ENCODE measurements at places on chromosomes 6 and 20.

DNA sequence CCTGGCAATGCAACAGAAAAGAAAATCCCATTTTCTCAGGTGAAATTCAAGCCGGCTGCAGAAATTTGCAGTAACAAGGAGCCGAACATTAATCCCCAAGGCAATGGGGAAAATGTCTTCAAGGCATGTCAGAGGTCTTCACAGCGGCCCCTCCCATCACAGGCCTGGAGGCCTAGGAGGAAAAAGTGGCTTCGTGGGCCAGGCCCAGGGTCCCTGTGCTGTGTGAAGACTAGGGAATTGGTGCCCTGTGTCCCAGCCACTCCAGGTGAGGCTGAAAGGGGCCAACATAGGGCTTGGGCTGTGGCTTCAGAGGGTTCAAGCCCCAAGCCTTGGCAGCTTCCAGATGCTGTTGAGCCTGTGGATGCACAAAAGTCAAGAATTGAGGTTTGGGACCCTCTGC lies 111.7 kb downstream of the CD24 start:
- no peak overlapping the region for H3K27ac ChIP-seq
- no peaks in the 10 kb centered on the region for H3K4me1 ChIP-seq
- H3K27me3 ChIP-seq, result no peaks in the 10 kb centered on the region
- H3K4me3 ChIP-seq, result no peak overlapping the region
- no peaks in the 10 kb centered on the region for H3K36me3 ChIP-seq

GRCh38 chr20:50577175-50578018 lies 67.2 kb downstream of the PTPN1 start:
- peaks cover 2% of the 10 kb centered on the region for H3K4me1 ChIP-seq
- H3K4me3 ChIP-seq, result no peak overlapping the region
- no peaks in the 10 kb centered on the region for H3K27me3 ChIP-seq

DNA sequence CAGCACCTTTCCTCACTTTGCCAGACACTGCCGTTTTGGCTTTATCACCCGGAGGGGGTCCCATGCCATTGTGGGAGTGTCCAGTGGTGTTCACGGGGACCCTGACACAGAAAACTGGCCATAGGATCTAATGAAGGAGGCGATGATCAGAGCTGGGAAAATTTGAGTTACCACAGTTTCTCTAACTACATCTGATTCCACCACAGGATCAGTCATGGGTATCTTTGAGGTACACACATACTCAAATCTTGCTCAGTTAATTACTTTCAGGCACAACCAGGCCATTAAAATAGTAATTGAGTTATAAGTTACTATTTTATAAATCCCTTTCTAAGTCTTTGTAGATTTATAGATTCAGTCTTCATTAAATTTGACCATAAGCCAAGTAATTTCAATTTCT lies 215.1 kb downstream of the PRL start:
- no peaks in the 10 kb centered on the region for H3K4me1 ChIP-seq
- H3K27ac ChIP-seq, result no peak overlapping the region
- DNase-seq, result no peak
- no peak overlapping the region for H3K4me3 ChIP-seq

DNA sequence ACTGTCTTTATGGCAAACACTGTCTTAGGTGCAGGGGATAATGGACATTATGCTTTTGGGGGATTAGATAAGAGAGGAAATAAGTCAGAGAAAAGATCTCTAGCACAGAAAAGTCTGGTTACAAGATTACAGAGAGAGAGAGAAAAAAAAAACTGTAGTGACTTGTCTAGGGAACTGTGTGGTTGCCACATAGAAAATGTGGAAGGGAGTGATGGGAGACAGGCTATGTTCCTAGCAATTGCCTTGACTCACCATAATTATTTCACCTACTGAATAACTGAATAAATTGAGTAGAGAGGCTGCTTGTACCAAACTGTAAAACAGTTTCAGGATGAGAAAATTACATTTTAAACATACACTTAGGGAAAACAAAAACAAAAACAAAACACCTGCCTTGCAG lies 229.7 kb downstream of the LAMA2 start:
- peaks cover 2% of the 10 kb centered on the region for H3K4me1 ChIP-seq
- DNase-seq, result no peak
- no peak overlapping the region for H3K4me3 ChIP-seq
- H3K27me3 ChIP-seq, result no peaks in the 10 kb centered on the region
- H3K27ac ChIP-seq, result no peak overlapping the region

GRCh38 chr20:13286052-13286451 lies 65.0 kb downstream of the ISM1 start:
- H3K27me3 ChIP-seq, result no peaks in the 10 kb centered on the region
- no peak overlapping the region for H3K27ac ChIP-seq
- no peak overlapping the region for H3K4me3 ChIP-seq
- no peaks in the 10 kb centered on the region for H3K4me1 ChIP-seq
- DNase-seq, result no peak

DNA sequence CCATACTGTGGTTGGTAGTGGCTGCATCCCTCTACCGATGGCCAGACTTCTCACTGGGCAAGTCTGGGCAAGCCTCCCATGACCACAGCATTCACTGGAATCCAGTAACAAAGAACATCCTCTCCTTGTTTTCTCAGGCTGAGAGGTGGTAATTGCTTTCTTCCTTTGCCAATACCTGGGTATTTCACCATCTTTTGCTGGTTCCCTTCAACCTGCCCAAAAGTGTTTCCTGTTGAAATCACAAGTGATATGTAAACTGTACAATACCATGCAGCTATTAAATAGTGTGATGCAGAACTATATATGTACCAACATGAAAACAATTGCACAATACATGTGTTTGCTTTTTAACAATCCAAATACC lies at the start of gene PTCHD4:
TSS of gene PTCHD4 (minus strand) at position 55 of the 364 bp plus-strand sequence. CDS start 42,240 bp downstream, outside the sequence.
- no peak within 1 kb of the TSS for H3K27ac ChIP-seq
- H3K27me3 ChIP-seq, result no peaks in the 10 kb centered on the region
- no peak for DNase-seq
- no peak within 1 kb of the TSS for H3K4me3 ChIP-seq
- H3K36me3 ChIP-seq, result no peaks in the 10 kb centered on the region
- H3K4me1 ChIP-seq, result no peaks in the 10 kb centered on the region

- DNase-seq, result no peak
- no peak overlapping the region for H3K27ac ChIP-seq
- H3K4me3 ChIP-seq, result no peak overlapping the region
- peaks cover 4% of the 10 kb centered on the region for H3K4me1 ChIP-seq
- H3K27me3 ChIP-seq, result no peaks in the 10 kb centered on the region
These were observed 102.4 kb upstream of the MAP7 start for GRCh38 chr6:136652656-136653055.

- H3K36me3 ChIP-seq, result no peaks in the 10 kb centered on the region
- no peaks in the 10 kb centered on the region for H3K27me3 ChIP-seq
- H3K27ac ChIP-seq, result no peak overlapping the region
- H3K4me3 ChIP-seq, result no peak overlapping the region
These were observed 34.2 kb downstream of the PTPRA start for GRCh38 chr20:2907519-2907918.

GRCh38 chr20:37228082-37228481 lies 33.5 kb downstream of the GHRH start:
- DNase-seq, result peak; percentile 52
- H3K27me3 ChIP-seq, result no peaks in the 10 kb centered on the region
- H3K27ac ChIP-seq, result peak overlapping the region; percentile 73
- H3K4me1 ChIP-seq, result peaks cover 2% of the 10 kb centered on the region

DNA sequence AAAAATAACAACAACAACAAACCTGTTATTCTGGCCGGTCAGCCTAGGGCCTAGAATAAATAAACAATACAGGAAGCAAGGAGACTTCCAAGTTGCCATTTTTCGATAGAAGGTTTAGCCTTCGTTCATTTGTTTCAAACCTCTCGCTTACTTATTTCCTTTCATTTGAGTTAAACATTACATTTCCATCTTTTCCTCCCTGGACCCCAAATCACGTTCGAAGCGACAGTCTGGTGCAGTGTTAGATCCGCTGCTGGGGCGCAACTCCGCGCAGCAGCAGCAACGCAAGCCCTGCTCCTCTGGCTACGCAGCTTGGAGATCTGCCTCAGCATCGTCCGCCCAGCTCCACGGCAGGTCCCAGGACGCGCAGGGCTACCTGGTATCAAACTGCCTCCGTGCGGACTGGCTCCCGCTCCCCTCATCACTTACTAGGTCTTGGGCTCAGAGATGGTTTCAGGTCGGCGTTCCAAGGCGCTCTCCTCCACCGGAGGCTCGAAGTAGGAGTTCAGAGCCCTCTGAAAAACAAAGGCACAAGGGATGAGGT lies 530 bp downstream of the TDP2 start:
- H3K36me3 ChIP-seq, result peaks cover 1% of the 10 kb centered on the region
- DNase-seq, result peak; percentile 49
- H3K27me3 ChIP-seq, result no peaks in the 10 kb centered on the region
- H3K4me1 ChIP-seq, result peaks cover 4% of the 10 kb centered on the region
- peak overlapping the region; percentile 34 for H3K4me3 ChIP-seq

GRCh38 chr20:1478566-1478965 lies 11.9 kb upstream of the NSFL1C start:
- no peaks in the 10 kb centered on the region for H3K4me1 ChIP-seq
- H3K27ac ChIP-seq, result no peak overlapping the region
- H3K4me3 ChIP-seq, result no peak overlapping the region
- DNase-seq, result no peak

DNA sequence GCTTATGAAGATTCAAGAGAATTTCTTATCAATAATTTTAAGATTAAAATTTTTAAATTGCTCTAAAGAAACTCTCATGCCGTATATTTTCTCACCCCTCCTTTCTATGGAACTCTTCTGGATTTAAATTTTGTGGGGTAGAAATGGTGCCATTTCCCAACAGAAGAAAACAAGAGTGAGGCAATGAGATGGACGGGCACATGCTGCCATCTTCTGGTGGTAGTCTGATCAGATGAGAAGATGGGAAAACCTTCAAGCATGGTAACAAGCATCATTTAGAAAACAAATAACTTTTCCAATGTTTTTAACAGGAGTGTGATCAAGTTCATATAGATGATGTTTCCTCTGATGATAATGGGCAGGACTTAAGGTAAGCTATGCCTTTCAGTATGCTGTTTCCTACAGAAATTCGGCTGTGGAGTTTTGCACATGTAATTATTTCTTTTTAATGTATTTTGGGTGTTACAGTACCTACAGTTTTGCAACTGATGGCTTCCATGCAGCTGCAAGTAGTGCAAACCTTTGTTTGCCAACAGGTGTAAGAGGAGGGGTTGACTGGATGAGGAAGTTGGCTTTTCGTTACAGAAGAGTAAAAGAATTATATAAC lies 271.4 kb downstream of the EYA4 start:
- H3K4me3 ChIP-seq, result no peak overlapping the region
- DNase-seq, result no peak
- H3K27ac ChIP-seq, result no peak overlapping the region
- H3K27me3 ChIP-seq, result no peaks in the 10 kb centered on the region

- H3K27me3 ChIP-seq, result no peaks in the 10 kb centered on the region
- no peaks in the 10 kb centered on the region for H3K36me3 ChIP-seq
- H3K27ac ChIP-seq, result peak overlapping the region; percentile 70
- no peak overlapping the region for H3K4me3 ChIP-seq
- H3K4me1 ChIP-seq, result no peaks in the 10 kb centered on the region
- peak; percentile 95 for DNase-seq
These were observed 226.2 kb downstream of the TTLL2 start for GRCh38 chr6:167550941-167551627.

DNA sequence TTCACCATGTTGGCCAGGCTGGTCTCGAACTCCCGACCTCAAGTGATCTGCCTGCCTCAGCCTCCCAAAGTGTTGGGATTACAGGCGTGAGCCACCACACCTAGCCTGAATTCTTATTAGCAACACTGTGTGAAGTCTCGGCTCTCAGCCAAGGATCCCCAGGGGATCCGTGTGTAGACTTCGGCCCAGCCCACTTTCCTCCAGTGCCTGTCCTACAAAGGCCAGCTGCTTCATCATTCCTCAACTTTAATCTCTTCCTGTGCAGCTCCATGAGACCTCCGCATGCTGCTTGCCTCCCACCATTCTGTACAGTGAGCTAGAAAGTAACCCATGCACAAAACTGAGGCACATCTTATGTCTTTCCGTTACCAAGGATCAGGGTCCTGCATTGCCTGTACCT lies 71.8 kb downstream of the SAMD3 start:
- H3K27me3 ChIP-seq, result no peaks in the 10 kb centered on the region
- H3K4me1 ChIP-seq, result no peaks in the 10 kb centered on the region
- DNase-seq, result no peak
- no peak overlapping the region for H3K4me3 ChIP-seq
- no peaks in the 10 kb centered on the region for H3K36me3 ChIP-seq

- no peaks in the 10 kb centered on the region for H3K4me1 ChIP-seq
- no peaks in the 10 kb centered on the region for H3K36me3 ChIP-seq
- H3K27me3 ChIP-seq, result no peaks in the 10 kb centered on the region
These were observed 146.7 kb upstream of the AFDN start for GRCh38 chr6:167679790-167680604.

DNA sequence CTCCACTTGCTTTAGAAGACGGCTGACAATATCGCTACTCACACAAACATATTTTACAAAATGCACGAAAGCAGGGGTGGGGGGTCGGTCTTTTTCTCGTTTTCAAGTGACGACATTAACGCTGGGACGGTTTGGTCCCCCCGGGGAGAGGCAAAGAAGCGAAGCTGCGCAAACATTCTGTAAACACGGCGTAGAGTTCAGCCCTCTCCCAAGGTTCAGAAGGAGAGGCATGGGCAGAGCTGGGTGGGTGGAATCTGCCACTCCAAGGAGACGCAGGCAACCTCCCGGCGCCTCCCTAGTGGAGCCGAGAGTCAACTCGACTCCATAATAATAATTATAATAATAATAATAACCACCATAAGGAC lies 2.4 kb downstream of the NKX2-2 start:
- H3K4me3 ChIP-seq, result no peak overlapping the region
- peaks cover 3% of the 10 kb centered on the region for H3K27me3 ChIP-seq

DNA sequence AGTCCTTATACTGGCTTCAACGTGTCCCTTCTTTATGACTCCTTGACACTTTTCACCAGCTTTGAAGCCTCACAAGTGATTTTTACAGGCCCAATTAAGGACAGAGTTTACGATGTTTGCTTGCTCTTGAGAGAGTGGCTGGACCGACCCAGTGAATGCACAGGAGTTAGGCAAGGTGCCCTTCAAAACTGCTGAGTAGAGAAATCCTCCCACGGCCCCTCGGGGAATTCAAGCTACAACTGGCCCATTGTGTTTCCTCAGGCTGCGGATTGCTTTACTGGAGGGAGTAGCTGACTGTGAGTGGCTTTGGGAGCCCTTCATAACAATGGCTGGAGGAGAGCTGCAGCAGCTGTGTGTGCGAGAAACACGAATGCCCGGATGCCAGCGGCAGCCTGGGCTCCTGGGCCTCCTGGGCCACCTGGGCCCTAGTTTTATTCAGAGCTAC lies 50.0 kb downstream of the SGK1 start:
- no peak for DNase-seq
- H3K4me1 ChIP-seq, result no peaks in the 10 kb centered on the region
- H3K36me3 ChIP-seq, result no peaks in the 10 kb centered on the region
- H3K4me3 ChIP-seq, result no peak overlapping the region
- no peaks in the 10 kb centered on the region for H3K27me3 ChIP-seq
- no peak overlapping the region for H3K27ac ChIP-seq

DNA sequence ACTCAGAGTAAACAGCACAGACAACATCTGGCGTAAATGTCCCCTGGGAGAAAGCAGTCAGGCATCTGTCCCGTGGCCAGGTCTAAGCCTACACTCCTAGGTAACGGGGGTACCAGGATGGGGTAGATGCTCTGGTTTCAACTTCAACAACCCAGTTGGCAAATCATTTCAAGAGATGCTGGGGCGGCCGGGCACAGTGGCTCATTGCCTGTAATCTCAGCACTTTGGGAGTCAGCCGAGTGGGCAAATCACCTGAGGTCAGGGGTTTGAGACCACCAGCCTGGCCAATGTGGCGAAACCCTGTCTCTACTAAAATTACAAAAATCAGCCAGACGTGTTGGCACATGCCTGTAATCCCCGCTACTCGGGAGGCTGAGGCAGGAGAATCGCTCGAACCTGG lies 12.3 kb downstream of the PREX1 start:
- H3K4me1 ChIP-seq, result no peaks in the 10 kb centered on the region
- no peaks in the 10 kb centered on the region for H3K36me3 ChIP-seq
- no peaks in the 10 kb centered on the region for H3K27me3 ChIP-seq
- no peak overlapping the region for H3K27ac ChIP-seq
- H3K4me3 ChIP-seq, result no peak overlapping the region

Measured in aorta (tissue), 5 donors.